Right renal pelvis (tissue), 4 donors: ENCODE measurements at places on chromosomes 13 and 19.

GRCh38 chr13:23044906-23045305 is 135.9 kb upstream of the SGCG start:
- DNase-seq = no peak

- no peak for DNase-seq
Observed at GRCh38 chr19:58518256-58519086, 1.1 kb downstream of the ZBTB45 start.

DNA sequence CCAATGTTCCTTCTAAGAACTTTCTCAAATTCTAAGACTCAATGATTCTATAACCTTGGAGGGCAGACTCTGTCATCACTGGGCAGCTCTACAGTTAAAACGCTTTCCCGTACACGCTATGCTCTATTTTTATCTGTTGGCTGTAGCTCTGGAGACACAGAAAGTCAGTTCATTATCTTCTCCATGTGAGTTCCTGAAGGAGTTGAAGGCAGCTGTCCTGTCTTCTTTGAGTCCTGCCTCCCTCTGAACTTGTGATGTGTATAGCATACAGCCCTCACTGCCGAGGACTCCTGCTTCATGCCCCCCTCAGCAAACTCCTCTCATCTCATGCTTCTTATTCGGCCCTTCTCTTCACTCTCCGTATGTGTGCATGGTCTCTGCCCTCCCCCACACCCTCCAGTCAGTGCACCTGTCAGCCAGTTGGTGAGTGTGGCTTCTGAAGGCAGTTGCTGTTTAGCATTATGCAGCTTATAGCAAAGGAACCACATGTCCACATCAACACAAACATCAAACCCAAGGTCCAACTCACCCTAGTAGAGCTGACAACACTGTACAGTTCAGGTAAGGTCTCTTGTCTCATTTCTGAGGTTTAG is 504.9 kb downstream of the DIAPH3 start:
- DNase-seq = no peak

DNA sequence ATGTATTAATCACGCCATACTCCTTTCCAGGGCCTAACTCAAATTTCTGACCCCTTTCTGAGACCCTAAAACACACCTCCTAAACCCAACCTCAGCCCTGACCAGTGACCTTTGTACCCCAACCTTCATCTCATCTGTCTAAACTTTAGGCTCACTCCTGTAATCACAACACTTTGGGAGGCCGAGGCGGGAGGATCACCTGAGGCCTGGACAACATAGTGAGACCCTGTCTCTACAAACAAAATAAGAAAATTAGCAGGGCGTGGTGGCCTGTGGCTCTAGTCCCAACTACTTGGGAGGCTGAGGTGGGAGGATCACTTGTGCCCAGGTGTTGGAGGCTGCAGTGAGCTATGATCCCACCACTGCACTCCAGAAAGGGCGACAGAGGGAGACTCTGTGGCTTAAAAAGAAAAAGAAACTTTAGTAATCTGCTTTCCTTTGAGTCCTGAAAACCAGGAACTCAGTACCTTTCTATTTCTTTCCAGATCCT is 4.7 kb downstream of the RTN2 start:
- no peak for DNase-seq

DNA sequence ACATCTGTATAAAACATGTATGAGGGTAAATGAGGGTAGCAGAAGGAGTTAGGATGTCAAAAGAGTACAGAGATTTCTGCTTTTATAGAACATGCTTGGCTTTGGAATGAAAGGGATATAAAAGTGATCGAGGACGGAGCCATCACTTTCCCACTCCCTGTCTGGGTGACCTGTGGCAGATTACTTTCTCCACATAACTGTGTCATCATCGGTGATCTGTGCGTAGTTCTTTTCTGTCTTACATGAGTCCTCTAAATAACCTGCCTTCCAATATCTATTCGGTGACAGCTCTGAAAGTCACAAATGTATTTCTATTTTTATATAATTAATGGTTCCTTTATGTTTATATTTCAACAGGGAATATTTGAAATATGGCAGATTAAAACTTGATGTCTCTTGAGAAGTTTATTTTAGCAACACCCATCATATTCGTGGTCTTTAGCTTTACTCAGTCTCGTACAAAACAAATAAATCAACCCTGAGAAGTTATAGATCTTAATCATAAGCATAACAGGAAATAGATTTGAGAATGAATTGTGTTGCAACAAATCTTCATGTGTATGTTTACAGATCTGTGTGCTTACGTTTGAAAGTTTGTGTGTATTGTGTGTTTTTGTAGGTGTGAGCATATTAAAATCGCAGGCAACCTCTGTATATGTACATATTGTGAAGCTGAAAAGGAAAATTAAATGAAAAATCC is 1094.3 kb downstream of the EFNB2 start:
- DNase-seq = no peak

GRCh38 chr19:43784981-43785808 is 4.4 kb upstream of the KCNN4 start:
- no peak for DNase-seq

DNA sequence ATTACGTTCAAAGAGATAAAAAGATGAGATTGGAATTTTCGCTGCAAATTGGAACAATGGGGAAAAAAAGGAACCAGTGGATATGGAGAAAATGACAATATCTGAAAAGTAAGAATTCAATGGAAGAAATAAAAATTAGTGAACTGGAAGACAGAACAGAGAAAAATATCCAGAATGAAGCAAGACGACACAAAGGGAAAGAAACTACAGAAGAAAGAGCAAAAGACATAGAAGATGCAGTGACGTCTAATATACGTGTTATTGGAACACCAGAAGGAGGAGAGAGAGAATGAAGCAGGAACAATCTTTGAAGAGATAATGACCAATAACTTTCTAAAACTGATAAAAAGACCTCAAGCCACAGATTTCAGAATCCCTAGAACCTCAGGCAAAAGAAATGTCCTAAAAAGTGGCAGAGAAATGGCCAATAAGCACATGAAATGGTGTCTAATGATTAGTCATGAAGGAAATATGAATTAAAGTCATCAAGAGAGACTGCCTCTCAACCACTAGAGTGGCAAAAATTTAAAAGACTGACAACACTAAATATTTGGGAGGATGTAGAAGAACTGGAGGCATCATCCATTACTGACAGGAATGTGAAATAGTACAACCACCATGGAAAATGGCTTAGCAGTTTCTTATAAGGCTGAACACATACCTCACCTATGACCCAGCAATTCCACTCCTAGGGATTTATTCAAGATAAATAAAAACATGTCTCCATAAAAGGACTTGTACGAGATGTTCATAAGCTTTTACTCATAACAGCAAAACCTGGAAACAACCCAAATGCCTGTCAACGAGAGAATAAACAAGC is 56.5 kb downstream of the GADD45B start:
- DNase-seq = no peak

- no peak for DNase-seq
Observed at GRCh38 chr19:16113727-16114126, 2.0 kb downstream of the RAB8A start.

DNA sequence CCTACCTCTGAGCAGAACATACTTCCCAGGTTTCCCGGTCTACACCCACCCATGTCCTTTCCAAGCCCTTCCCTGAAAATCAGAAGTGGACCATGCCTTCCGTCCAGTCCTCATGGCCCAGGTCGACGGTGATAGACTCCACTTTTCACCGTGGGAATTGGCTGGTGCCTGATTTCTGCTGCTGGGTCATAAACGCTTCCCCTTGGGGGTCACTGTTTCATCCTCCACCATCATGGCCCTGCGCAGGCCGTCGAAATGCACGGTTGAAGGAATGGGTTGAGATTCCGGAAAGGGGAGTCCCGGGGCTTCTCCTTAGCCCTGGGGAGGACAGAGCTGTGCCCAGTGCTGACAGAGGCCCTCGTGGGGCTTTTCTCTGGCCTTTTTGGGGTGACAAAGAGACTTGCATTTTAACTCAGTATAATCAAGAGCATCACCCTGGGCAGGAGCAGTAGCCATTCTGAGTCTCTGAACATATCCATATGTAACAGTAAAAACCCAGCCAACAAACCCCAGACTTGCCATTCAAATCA is 75.5 kb downstream of the SOX1 start:
- DNase-seq = no peak

DNA sequence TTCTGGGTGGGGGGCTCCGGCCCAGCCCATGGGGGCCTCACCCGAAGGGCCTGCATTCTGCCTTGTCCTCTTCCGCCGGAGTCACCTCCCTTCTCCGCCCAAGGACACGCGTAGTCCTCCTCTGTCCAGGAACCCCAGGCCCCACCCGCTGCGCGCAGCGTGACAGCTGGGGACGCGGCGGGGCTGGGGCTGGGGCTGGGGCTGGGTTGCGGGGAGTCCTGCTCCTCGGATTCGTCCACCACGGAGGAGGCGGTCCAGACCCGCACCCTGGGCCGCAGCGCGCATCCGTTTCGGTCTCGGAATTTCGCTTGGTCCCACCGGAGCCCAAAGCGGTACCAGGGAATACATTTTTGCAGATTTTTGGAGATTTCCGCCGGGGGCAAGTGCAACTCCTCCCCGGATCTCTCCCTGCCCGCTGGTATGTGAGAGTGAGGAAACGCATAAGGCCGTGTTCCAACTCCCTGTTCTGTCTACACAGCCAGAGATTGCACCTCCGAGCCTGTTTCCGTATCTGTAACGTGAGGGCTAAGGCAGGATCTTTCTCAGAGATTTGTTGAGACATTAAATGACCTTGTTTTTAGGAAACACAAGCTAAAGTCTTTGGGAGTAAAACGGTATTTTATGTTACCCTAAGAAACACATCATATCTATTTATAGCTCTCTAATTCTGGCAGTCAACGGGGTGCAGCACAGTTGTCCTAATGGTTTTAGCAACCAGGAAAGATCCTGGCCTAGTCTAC is at the start of gene COX7A1:
TSS of gene COX7A1 (minus strand) at position 96 of the 740 bp plus-strand sequence. CDS start at position 56, 40 bp downstream.
- DNase-seq = no peak

DNA sequence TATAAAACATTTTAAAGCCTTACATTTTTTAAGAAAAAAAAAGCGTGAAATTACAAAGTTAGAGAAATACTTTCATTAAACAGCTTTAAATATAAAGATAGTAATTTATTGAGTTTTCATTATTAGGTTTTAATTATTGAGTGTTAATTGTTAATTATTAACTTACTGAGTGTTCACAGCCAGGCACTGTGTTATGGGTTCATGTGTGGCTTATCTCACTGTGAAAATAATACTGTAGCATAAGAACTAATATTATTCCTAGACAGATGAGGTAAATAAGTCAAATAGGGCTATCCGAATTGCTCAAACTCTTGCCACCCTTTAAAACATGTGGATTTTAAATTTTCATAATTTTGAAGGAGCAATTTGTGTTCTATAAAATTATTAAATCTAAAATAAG is 956.1 kb upstream of the PCDH20 start:
- DNase-seq = no peak
